CMK (cell line): ENCODE measurements at places on chromosomes 2 and 18.

GRCh38 chr2:176653479-176654443 lies 384.5 kb downstream of the MTX2 start:
- peak; percentile 31 for DNase-seq

DNA sequence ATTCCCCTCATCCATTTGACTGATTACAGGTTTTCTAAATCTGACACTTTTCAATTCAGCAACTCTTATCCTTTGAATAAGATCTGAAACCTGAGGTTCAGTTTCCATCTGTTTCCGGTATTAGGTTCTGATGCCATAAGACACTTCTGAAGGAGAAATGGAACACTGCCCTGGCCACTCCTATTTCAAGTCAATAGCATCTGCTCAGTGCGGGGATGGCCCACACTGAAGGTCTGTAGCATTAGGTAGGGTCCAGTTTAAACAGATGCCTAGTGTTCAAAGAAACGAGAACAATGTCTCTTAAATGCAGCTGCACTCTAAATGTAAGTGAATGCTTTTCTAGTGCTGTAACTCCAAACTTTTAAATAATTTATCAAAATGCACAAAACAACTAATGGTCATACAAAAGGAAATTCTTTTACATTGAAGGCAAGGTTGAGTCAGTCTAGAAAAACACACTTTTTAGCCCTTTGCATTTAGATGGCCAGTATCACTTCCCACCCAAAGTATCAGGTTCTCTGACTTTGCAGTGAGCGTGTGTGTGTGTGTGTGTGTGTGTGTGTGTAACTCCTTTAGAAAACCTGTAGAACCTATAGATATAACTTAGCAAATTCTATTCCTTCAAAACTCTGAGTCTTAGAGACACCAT lies 78.2 kb downstream of the STK39 start:
- no peak for DNase-seq

- no peak for DNase-seq
Observed at GRCh38 chr2:28398101-28398834, 5.6 kb downstream of the FOSL2 start.

- no peak for DNase-seq
Observed at GRCh38 chr2:164073101-164074074, 337.6 kb upstream of the FIGN start.

GRCh38 chr2:167475791-167476190 lies 587.5 kb downstream of the XIRP2 start:
- no peak for DNase-seq

- DNase-seq, result no peak
Observed at GRCh38 chr18:58526425-58527284, 102.2 kb downstream of the ALPK2 start.

DNA sequence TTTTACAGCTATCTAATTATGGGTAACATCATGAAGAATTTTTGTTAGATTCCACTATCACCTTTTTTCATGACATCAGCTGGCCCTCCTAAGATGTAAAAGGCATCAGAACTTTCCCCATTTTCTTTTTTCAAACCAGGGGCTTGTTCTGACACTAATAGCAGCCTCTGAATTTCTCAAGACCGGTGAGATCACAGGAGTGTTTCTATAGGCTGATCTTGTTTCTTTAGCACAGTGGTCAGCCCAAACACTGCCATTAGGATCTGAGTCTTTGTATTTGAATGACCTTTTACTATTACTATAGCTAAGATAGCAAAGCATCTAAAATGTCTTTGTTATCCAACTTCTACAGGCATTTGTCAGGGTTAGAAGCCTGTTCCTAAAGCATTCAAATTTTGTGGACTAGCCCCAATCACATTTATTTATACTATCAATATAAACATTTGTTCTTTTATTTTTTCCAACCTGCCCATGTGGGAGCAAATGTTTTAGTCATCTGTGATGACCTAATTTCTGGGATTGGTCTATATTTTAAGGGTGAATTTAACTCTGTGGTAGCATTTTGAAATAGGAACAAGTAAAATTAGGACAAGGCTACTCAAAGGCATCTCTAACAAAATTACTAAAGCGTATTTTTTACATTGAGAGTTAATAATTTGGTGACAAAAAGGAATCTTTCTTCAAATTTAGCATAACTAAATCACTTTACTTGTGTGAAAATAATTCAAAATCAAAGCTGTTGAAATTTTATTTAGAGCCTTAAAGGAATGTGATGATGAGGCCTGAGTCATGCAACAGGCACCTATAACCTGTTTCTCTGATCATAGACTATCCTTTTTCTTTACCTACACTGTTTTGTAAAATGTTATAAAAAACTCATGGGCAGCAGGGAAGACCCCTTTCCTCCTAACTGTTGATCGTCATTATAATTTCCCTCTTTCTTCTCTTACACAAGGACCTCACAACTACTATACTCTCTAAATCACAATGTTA lies 39.3 kb downstream of the ZAP70 start:
- DNase-seq, result no peak

DNA sequence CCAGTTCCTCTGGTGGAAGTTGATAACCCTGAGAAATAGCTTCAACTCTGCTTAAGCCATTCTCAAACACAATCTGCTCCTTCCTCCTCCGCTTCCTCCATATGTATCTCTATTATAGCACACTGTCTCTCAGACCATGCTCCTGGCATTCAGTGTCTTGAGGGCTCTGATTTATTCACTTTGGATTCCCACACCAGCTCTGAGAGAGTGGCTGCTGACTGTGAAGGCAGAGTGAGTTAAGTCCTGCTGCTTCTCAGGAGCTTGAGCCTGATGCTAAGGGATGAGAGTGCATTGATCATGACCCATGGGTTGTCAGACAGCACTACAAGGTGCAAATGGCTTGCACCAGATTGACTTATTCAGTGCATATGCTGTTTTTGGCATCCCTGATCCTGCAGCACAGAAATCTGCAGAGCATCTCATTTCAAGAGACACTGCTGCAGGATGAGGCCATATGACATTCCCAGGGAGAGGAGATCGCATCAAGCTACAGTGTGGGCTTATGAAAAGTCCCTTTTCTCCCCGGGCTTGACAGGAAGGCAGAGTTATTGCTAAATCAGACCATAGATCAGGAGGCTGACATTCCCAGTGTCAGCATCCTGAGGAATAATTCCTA lies 500.5 kb upstream of the RAB6C start:
- DNase-seq, result no peak
